Urinary bladder (tissue), 4 donors: ENCODE measurements at places on chromosomes 3 and 15. TPM values are rescaled to one million over a fixed set of nuclear protein-coding genes. Genes with fewer than 3 reads are reported as not detected.

Gene SYNM
- polyA plus RNA-seq = 898 TPM

DNA sequence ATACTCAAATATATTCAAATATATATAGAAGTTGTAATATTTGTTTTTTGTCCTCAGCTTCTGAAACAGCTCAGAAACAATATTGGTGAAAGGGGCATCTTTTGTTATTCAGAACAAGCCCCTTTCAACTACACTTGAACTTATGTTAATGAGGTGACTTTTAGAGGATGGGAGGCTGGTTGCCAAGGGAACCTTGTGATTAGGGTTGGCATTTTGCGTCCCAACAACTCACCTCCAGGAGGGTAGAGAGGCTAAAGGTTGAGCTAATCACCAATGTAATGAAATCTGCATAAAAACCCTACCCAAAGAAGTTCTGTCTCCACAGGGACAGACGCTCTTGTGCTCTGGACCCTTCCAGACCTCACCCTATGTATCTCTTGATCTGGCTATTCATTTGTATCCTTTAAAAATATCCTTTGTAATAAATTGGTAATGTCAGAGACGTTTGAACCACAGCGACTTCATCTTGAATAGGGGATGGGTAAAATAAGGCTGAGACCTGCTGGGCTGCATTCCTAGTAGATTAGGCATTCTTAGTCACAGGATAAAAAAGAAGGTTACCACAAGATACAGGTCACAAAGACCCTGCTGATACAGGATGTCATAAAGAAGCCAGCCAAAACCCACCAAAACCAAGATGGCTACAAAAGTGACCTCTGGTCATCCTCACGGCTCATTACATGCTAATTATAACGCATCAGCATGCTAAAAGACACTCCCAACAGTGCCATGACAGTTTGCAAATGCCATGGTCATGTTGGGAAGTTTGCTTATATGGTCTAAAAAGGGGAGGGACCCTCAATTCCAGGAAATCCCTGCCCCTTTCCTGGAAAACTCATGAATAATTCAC lies 111.1 kb downstream of the FMN1 start:
- DNase-seq = no peak

DNA sequence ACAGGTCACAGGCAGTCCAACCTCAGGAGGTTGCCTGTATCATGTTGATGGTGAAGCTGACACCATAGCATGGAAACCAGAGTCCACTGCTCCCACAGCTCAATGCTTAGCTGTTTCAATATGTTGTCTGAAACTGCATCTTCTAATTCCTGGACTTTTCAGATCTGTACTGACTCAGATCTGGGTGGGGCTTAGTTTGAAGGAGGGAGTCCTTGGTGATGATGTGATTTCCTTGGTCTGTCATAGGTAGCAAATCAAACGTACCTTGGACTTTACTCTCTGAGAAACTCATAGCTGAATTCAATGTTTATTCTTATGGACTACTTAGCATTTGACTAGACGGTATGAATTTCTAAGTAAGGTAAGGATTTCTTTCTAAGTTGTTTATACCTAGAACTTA lies at the start of gene HHLA2:
TSS of gene HHLA2 (plus strand) at position 310 of the 400 bp plus-strand sequence. CDS start 55,266 bp downstream, outside the sequence.
- DNase-seq = no peak

- DNase-seq = no peak
Observed at GRCh38 chr15:96052572-96053030, 277.9 kb upstream of the NR2F2 start.

- no peak for DNase-seq
Observed at GRCh38 chr3:188802645-188803044, 369.1 kb upstream of the TPRG1 start.

DNA sequence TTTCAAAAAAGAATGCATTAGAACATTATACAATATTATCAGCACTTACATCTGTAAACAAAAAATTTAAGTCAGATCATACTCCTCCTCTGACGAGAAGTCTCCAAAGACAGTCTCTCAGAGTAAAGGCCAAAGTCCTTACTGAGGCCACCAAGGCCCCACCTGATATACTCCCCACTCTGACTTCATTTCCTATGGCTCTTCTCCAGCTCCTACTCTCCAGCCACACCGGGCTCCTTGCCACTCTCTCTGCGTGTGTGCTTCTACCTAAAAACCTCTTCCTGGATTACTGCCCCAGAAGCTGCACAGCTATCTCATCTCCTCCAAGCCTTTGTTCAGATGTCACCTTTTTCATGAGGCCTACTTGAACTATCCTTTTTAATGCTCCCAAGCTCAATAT lies 5.0 kb downstream of the DCP1A start:
- no peak for DNase-seq

Gene LSMEM2
- 0.39 TPM for polyA plus RNA-seq

DNA sequence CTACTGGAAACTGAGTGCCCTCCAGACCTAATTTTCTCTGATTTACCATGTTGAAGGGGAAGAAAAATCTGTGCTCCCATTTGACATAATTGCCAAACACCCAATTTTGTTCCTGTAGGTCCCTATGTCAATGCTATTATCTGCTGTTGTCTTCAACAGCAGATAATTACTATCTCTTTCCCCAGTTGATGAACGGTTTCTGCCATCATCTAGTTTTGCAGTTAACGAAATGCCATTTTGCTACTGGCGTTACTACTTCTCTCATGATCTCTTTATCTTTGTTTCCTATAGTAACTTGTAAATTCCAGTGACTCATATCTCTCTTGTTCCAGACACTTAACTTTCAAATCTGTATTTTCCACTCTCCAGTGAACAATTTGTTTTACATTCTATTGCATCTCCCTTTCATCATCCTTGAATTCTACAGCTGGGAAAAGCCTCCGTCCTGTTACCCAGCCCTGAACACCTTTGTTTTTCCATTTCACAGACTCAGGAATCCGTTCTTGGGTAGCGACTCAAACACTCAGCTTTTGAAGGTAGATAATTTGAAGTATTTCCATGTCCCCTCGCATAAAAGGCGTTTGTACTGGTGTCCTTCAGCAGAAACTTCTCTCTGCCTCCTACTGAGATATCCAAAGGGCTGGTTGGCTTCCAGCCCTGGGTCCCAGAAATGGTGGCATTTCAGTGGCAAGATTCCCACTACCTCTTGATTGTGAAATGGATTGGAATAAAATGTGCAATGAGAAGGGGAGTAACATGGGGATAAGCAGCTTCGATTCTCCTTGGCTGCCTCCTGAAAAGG lies 111.7 kb downstream of the FOXB1 start:
- DNase-seq = no peak

DNA sequence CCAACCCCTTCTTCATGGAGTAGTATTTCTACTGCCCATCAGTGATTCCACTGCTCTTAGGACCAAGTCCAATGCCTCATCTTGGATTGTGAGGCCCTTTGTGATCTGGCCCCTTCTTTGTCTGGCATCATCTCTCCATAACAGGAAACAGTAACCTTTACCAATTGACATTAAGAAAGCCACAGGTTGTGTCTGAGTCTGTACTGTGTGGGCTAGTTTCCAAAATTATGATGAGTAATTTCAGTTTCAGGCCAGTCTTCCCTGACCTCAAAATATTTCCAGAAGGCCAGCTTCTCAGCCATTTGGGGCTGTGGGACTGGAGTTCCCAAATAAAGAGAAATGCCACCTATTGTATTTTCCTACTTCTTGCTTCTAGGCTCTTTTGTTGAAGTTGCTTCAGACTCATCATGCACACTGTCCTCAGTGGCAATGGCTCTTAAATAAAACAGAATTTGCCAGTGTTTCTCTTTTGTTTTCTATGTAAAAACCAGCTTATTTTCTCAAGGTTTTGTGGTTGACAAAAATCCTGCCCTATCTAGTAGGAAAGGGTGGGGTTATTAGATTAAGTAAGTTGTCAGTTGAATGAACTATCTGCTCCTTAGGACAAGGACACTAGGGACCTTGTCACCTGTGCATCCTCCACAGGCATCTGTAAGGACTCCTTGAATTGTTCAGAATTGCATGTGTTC lies 47.0 kb upstream of the ACKR4 start:
- DNase-seq = no peak

Gene RBP2
- not detected for polyA plus RNA-seq

- DNase-seq = no peak
Observed at GRCh38 chr15:91947683-91948608, 94.4 kb downstream of the SLCO3A1 start.

DNA sequence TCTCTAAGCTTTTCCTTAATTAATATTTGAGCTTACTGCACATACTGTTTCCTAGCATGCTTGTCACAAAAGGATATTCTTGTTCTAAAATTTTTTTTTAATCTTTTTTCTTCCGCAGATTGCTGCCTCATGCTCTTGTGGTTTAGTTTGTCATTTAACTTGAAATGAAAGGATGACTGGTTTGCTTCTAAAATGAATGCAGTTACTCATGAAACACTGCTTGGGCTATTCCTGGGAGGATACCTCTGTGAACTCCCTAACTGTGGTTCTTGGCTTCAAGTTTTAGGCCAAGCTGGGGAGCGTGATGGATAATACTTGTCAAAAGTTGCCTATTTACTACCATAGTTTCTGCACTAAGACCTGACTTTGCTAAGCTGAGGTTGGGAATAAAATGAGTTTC lies 64.0 kb downstream of the USP13 start:
- DNase-seq = no peak

GRCh38 chr3:192825657-192826200 lies 91.9 kb downstream of the MB21D2 start:
- no peak for DNase-seq

- DNase-seq = no peak
Observed at GRCh38 chr3:160128056-160128455, 97.2 kb upstream of the C3orf80 start.

DNA sequence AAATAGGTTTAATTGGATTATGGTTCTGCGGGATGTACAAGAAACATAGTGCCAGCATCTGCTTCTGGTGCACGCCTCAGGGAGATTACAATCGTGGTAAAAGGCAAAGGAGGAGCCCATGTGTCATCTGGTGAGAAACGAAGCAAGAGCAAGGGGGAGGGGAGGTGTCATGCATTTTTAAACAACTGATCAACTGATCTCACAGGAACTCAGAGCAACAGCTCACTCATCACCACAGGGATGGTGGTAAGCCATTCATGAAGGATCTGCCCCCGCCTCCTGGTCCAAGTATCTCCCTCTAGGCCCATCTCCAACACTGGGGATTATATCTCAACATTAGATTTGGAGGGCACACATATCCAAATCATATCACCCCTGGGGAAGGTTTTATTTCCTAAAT lies 42.1 kb upstream of the FGF7 start:
- no peak for DNase-seq

Gene C3orf85
- polyA plus RNA-seq = not detected

DNA sequence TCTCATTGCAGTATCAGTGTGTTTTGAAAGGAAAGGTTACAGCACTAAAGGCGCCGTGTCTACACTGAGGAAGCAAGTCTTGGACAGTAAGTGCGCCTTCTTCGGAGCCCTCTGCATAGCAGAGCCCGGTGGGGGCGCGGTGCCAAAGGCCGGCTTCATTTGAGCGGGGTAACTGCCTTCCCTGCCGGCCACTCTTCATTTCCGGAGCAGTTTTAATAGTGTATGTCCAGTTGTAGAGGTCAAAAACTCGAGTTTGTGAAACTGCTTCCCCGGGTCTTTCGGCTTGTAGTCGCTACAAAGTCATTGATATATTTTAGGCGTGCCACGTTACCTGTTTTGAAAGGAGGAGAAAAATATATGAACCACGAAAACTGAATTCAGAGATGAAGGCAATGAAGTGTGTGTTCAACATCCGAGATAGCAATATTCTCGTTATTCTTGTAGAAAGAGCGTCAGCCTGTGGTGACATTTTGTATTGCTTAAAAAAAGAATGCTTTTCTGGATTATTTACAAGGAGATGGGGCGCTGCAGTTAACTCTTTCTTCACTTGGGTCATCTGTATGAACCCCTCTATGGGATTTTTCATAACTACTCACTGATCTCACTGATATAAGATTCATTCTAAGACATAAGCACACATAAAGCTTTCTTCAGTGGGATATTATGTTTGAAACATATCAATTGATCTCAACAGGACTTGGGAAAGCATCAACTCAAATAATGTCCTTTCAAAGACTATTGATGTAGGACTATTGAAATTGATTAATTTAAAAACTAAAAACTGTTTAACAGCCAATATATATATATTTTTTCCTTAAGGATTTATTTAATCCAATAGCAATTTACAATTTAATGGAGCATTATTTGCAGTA lies 3.0 kb downstream of the ALCAM start:
- peak; percentile 49 for DNase-seq

GRCh38 chr3:140206196-140207040 lies 271.4 kb downstream of the CLSTN2 start:
- DNase-seq = no peak

Gene KNG1
- 0.37 TPM for polyA plus RNA-seq

DNA sequence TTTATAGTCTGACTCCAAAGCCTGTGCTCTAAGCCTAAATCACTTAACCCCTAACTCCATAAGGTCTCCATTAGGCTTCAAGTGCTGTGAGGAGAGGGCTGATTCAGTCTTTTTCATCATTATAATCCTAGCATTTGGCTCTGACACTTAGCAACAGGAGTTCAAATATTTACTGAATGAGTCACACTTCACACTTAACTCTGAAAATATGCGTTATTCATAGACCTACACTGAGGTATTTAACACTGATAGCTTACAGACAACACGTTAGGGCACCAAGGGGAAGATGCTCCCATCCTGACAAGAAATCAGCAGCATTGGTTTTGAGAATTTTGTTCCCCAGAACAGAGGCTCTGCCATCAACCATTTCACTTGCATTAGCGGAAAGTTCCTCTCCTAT lies 53.5 kb downstream of the MSL2 start:
- peak; percentile 10 for DNase-seq

- no peak for DNase-seq
Observed at GRCh38 chr3:15659254-15659975, 57.9 kb downstream of the BTD start.

DNA sequence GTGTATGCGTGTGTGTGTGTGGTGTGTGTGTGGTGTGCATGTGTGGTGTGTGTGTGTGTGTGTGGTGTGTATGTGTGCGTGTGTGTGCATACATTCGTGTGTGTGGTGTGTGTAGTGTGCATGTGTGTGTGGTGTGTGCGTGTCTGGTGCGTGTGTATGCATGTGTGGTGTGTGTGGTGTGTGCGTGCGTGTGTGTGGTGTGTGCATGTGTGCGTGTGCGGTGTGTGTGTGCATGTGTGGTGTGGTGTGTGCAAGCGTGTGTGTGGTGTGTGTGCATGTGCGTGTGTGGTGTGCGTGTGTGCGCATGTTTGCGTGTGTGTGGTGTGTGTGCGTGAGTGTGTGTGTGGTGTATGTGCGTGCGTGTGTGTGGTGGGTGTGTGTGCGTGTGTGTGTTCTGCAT lies 210.4 kb downstream of the LRTM1 start:
- DNase-seq = no peak

- DNase-seq = no peak
Observed at GRCh38 chr3:118927449-118927848, 107.2 kb downstream of the IGSF11 start.

Gene GP5
- polyA plus RNA-seq = 0.10 TPM

DNA sequence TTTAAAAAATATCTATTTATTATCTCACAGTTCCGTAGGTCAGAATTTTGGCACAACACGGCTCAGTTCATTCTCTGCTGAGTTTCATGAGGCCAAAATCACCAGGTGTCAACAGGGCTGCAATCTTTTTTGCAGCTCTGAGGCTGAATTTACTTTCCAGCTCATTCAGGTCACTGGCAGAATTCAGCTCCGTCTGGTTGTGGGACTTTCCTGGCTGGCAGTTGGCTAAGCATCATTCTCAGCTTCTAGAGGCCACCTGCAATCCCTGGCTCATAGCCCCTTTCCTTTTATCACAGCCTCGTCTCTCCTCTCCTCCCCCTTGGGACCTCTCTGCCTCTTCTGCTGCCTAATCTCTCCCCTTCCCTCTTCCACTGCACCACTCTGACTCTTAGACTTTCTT lies 174.0 kb upstream of the WNT5A start:
- no peak for DNase-seq
